Subcutaneous preadipocyte (primary cell): ENCODE measurements at places on chromosomes 2 and 18. TPM values are rescaled to one million over a fixed set of nuclear protein-coding genes. Genes with fewer than 3 reads are reported as not detected.

Gene OSBPL6
- total RNA-seq, result 2.2 and 4.1 TPM in 2 replicates

Gene LAMA1
- 47.7 and 48.1 TPM in 2 replicates for total RNA-seq

Gene TCF7L1
- 1.8 and 2.2 TPM in 2 replicates for total RNA-seq

Gene ATG4B
- 39.5 and 47.0 TPM in 2 replicates for total RNA-seq

Gene KIDINS220
- 62.1 and 66.5 TPM in 2 replicates for total RNA-seq

Gene MC2R
- total RNA-seq, result not detected in 2 replicates

Gene TSPYL6
- not detected in 2 replicates for total RNA-seq

Gene SOCS6
- 26.1 and 50.6 TPM in 2 replicates for total RNA-seq

Gene SAG
- total RNA-seq, result not detected in 2 replicates

Gene ASAP2
- 39.3 and 59.0 TPM in 2 replicates for total RNA-seq
